ENCODE measurements at places on chromosomes 7 and 10.

DNA sequence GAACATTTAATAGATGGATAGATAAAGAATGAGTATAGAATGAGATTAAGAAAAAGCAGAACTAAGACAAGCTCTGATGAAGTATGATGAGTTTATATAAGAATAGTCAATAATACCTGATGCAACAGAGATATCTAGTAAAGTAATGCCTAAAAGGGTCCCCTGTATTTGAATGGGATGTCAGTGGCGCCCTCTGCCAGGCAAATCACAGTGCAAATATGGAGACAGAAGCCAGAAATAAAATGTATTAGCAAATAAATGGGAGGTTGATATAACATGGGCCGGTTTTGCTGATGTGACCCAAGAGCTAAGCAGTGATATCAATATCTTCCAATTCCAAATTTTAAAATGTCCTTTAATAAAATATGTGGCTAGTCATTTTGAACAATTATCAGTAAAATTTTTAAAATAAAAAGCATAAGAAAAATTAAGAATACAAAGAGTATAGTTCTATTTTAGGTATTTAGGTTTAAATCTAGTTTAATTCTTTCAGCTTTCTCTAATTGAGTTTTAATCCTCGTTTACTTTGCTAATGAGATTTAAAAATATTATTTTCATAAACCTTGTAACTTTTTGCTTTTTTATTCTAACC, 62.6 kb downstream of the ADK start:
- DNase-seq, result no peak

- DNase-seq, result no peak
These were observed 2.7 kb upstream of the HOXA11 start for GRCh38 chr7:27187475-27188385.

DNA sequence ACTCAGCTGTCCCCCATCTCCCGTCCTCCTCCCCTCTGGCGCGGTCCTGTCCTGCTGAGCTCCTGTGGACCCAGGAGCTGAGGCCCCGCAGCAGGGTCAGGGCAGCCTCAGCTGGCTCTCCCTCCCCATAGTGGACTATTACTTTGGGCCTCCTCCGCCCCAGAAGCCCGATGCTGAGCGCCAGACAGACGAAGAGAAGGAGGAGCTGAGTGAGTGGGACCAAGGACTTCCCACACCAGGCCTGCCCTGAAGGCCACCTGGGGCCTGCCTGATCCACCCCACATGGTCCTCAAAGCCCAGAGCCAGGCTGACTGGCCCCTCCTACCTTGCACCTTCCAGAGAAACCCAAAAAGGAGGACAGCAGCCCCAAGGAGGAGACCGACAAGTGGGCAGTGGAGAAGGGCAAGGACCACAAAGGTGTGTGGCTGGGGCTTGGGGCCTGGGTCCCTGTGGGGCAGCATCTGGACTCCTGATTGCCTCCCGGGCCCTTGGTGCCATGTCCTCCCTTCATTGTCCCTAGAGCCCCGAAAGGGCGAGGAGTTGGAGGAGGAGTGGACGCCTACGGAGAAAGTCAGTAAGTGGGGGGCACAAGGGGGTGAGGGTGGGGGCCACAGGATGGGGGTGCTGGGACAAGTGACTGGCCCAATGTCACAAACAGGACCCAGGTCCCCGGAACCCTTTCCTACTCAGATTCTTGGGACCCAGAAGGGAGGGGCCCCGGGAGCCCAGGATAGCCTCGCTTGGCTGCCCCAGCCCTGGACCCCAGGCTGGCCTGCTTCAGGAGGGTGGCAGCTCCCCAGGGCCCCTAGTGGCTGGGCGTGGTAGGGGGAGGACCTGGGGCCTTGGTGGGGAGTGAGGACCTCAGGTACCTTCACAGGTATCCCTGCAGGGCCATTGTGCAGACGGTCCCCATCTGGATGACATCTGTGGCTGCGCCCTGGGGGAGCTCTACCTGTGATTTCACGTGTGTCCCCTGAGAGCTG, 4.9 kb downstream of the AEBP1 start:
- no peak for DNase-seq

DNA sequence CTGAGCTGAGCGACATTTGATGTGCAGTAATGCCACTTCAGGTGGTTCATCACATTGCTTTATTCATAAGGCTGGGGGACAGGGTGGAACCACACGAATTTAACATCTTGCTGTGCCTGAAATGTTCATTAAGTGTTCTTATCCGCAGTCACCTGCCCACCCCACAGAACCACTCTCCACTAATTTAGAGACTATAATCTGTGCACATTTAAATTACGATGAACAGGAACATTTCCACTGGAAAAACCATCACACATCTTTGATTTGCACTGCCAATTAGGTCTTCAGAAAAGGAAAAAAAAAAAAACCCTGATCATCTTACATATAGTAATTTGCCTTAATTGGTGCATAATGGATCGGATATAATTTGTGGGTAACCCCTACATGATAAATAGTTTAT, 2.3 kb downstream of the CDCA7L start:
- DNase-seq, result no peak

DNA sequence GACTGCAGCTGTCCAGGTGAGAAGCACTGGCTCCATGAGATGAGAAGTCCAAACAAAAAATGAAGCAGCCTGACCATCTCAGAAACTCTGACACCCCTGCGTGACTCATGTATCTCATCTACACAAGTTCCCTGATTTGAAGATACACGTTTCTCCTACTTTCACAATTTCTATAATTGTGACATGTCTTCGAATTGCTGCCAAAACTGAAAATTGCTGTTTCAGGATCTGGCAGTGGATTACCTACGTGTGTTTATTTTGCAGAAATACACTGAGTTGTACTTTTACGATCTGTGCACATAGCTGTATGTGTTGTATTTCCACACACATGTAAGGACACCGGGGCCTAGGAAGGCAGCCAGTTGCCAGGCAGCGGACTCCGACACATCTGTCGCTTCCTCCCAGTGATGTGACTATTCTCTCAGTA, 53.2 kb downstream of the LARP4B start:
- DNase-seq, result no peak

- DNase-seq, result no peak
These were observed 171.9 kb downstream of the TPST1 start for GRCh38 chr7:66377045-66377444.

DNA sequence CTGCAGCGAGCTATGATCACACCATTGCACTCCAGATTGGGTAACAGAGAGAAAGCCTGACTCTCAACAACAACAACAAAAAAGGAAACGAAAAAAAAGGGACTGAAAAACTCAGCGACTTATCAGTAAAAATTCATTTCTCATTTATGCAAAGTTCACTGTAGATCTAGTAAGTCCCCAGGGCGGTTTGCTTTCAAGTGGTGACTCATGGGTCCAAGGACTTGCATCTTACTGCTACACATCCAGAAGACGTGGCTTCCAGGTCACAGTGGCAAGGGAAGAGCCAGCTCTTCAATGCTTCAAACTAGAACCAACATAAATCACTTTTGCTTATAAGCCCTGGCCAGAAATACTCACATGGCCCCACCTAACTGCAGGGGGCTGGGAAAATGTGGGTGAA, 178.3 kb upstream of the AUTS2 start:
- no peak for DNase-seq

DNA sequence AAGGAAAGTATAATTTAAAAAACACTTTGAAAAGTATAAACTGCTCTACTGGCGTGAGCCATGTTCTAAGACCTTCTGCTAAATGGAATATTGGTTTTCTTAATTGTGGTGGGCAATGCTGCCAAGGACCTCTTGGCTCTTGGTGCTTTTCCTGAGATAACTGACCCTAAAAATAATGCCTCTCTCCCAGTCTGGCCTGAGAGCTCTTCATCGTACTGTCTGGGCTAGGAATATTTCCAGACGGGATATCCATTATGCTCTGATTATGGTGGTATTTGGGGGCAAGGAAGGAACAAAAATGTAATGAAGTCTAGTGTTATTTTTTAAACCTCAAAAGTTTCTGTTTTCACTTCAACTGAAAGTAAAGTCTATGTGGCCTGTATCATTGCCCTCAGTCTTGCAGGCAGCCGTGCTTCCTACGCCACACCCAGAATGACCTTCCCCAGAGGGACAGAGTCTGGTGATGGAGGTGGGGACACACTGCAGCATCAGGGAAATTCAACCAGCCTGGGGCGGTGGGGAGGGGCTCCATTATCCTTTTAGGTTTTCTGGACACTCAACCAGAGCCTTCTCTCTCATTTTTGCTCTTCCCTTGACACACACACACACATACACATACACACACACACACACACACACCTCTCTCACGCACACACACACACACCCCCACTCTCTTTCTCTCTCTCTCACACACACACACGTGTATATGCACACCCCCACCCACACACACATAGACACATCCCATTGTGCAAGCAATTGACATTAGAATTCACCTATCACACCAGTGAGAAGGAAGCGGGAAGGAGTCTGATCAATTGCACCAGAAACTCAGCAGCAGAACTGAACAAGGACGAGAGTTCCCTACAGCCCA, 99.6 kb downstream of the LRRC18 start:
- DNase-seq, result no peak

DNA sequence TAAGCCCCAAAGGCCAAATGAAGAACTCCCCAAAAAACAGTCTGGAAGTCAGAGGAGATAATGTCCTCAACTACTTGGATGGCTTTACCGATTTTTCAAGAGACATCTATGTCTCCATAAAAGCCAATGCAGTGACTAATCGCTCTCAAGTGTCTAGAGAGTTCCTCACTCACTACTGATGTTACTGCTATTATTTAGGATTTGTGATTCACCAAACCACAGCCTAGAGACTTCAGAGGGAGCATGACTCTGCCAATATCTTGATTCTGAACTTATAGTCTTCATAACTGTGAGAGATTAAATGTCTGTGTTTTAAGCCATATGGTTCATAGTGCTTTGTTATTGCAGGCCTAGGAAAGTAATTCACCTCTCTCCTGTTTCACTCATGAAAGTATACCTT, 160.2 kb downstream of the IPMK start:
- no peak for DNase-seq

DNA sequence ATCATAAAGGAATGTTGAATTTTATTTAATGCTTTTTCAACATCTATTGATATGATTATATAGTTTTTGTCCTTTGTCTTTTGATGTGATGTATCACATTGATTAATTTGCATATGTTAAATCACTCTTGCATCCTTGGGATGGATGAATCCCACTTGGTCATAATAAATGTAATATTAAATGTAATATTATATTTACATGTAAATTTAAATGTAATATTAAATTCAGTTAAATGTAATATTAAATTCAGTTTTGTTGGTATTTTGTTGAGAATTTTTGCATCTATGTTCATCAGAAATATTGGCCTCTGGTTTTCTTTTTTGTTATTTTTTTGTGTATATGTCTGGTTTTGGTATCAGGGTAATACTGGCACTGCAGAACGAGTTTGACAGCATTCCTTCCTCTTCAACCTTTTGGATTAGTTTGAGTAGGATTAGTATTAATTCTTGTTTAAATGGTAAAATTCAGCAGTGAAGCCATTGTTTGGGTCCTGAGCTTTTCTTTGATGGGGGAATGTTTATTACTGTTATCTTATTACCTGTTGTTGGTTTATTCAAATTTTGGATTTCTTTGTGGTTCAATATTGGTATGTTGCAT, 37.8 kb downstream of the ABCA13 start:
- no peak for DNase-seq

- DNase-seq, result no peak
These were observed 8.7 kb upstream of the BHLHA15 start for GRCh38 chr7:98202367-98203195.

GRCh38 chr7:158446706-158447105, 140.9 kb downstream of the PTPRN2 start:
- no peak for DNase-seq

- DNase-seq, result no peak
These were observed 754 bp upstream of the PHYHIPL start for GRCh38 chr10:59175538-59176240.

- DNase-seq, result no peak
These were observed 57.8 kb upstream of the RAB18 start for GRCh38 chr10:27446091-27446918.

GRCh38 chr10:34413756-34414587, 401.1 kb downstream of the PARD3 start:
- no peak for DNase-seq

- DNase-seq, result no peak
These were observed 663.4 kb downstream of the INHBA start for GRCh38 chr7:41039386-41039953.

DNA sequence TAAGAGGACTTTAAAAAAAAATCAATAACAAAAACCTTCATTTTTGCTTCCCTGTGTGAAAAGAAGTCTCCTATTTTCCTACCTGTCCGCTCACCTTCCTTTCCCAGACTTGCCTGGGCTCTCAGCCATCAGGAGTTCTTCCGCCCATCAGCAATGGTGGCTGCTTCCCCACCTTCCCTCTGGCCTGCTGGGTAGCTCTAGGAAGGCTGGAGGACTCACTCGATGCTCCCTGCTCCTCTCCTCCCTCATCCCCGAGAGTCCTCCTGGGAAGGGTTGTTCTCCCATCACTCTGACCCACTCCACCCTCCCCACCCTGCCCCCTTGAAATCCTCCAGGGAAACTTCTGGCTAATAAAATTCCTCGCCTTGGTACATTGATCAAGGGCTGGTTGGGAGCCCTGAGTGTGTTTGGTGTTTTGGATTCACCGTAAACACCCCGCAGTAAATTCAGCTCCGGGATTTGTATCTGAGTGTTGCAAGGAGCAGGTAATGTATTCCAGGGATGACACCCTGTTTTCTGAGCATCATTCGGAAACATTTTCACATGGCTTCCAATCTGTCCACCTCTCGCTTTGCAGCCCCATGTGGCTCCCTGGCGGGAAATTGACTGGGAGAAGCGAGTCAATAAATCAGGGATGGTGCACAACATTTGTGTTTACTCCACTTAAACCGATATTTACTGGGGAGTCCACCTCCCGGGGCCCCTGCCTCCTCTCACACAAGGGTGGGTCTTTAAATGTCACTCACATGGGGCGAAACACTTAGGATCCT, 126.4 kb upstream of the SDK1 start:
- DNase-seq, result no peak

GRCh38 chr7:64946772-64947171, 43.7 kb downstream of the ZNF273 start:
- no peak for DNase-seq

DNA sequence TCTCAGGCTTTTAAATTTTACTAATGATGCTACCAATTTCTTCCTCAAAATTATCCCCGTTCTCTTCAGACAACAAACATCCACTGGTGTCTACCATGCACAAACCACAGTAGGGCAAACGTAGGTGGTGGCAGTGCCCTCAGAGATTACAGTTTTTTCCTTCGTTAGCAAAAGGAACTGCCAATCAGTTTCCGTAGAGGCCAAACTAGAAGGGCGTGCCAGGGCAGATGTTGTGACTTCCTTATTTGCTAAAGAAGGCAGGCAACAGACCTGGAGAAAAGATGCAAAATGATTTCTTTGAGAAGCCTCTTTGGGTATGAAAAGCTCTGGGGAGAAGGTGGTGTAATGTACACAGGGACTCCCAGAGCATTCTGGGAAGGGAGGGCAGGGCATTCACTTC, 7.6 kb upstream of the FAM180A start:
- peak; percentile 54 for DNase-seq

DNA sequence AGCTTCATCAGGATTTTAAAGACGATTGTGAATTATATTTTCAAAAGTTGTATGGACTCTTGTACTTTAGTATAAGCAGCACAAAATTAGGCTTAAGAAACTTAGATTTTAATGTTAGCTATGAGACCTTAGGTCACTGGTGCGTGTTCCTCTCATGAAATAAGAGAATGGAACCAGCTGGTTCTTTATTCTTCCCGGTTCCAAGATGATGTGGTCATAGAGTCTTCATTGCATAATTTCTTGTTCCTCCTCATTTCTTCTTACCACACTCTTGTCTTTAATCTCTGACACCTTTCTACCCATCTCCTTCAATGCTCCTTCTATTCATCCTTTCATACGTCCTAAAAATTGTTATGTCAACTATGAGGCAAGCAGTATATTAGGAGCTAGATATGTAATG, 437.2 kb downstream of the AUTS2 start:
- no peak for DNase-seq

- no peak for DNase-seq
These were observed 1073.6 kb downstream of the XPNPEP1 start for GRCh38 chr10:108849688-108850087.
